ENCODE measurements at places on chromosomes 12 and 14.

DNA sequence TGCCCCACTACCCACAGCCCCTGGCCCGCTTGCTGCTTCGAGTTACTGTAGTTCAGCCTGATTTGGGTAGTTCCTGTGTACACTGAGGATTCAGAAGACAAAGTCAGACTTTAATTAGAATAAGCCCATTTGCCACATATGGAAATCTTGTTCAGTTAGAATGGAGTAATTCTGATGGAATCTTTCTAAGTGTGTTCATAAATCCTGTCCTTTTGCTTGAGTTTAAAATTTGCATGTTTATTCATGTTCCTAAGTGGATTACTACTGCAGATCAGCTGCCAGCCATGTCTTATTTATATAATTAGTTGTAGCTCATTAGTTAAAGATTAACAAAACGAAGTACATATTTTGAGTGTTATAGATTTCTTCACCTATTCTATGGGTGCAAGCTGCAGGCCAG, 504.5 kb downstream of the PCNX1 start:
- peaks cover 32% of the 10 kb centered on the region for H3K4me1 ChIP-seq
- no peak for DNase-seq
- H3K36me3 ChIP-seq, result no peaks in the 10 kb centered on the region

DNA sequence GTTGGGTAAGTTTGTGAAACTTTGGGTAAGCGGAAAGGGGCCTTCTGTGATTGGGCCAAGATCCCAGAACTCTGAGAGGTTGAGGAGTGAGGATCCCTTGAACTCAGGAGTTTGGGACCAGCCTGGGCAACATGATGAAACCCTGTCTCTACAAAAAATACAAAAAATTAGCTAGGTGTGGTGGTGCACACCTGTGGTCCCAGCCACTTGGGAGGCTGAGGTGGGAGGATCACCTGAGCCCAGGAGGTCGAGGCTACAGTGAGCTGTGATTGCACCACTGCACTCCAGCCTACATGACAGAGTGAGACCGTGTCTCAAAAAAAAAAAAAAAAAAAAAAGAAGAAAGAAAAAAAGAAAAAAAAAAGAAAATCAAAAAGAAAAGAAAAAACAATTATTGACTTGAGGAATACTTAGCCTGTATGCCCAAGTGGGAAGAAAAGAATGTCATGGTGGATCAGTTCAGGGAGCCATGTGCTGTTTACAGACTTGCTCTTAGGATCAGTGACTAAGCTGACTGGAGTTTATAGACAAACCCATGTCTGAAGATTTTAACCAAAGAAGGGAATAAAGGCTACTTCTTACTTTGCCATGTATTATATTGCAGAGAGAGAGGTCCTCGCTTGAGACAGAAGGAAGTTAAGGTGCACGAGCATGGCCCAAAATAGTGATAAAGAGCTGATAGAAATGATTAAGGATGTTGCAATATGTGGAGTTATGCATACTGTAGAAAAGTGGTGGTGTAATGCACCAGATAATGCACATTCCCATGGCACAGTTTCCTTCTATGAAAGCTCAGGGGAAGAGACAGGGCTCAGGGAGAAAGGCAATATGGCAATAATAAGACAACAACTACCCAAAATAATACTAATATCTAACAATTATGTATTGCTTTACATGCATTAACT, 881 bp downstream of the HSD17B6 start:
- DNase-seq, result no peak
- H3K36me3 ChIP-seq, result no peaks in the 10 kb centered on the region
- peak overlapping the region; percentile 59 for H3K27ac ChIP-seq
- peak overlapping the region; percentile 32 for H3K4me3 ChIP-seq
- H3K27me3 ChIP-seq, result no peaks in the 10 kb centered on the region
- H3K4me1 ChIP-seq, result peaks cover 14% of the 10 kb centered on the region

- DNase-seq, result no peak
- H3K4me1 ChIP-seq, result no peaks in the 10 kb centered on the region
- H3K36me3 ChIP-seq, result no peaks in the 10 kb centered on the region
- no peak overlapping the region for H3K27ac ChIP-seq
- H3K4me3 ChIP-seq, result no peak overlapping the region
Measured at GRCh38 chr12:51512438-51512837, 78.6 kb upstream of the SCN8A start.

GRCh38 chr14:39233680-39234326, at the start of gene MIA2:
MIA2 (plus strand) TSS chr14:39233915; CDS start chr14:39234115, 200 bp downstream.
- peaks cover 26% of the 10 kb centered on the region for H3K4me1 ChIP-seq
- no peaks in the 10 kb centered on the region for H3K36me3 ChIP-seq
- H3K4me3 ChIP-seq, result no peak within 1 kb of the TSS
- DNase-seq, result no peak
- H3K27me3 ChIP-seq, result no peaks in the 10 kb centered on the region

DNA sequence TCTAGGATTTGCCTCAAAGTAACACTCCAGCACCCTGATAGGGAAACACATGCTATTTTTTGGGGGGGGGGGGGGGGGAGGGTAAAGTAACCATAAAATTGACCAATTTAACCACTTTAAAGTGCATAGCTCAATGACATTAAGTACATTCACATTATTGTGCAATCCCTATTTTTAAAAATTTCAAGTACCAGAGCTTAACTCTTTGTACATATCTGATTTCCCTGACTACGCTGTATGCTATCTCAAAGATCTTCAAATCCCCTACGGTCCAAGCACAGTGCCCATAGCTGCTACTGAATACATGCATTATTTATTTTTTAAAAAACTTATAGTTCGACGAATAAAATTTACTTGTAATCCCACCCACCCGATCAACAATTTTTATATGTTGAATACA, 63.0 kb downstream of the BCL2L14 start:
- DNase-seq, result no peak
- H3K36me3 ChIP-seq, result peaks cover 4% of the 10 kb centered on the region
- H3K4me3 ChIP-seq, result no peak overlapping the region

DNA sequence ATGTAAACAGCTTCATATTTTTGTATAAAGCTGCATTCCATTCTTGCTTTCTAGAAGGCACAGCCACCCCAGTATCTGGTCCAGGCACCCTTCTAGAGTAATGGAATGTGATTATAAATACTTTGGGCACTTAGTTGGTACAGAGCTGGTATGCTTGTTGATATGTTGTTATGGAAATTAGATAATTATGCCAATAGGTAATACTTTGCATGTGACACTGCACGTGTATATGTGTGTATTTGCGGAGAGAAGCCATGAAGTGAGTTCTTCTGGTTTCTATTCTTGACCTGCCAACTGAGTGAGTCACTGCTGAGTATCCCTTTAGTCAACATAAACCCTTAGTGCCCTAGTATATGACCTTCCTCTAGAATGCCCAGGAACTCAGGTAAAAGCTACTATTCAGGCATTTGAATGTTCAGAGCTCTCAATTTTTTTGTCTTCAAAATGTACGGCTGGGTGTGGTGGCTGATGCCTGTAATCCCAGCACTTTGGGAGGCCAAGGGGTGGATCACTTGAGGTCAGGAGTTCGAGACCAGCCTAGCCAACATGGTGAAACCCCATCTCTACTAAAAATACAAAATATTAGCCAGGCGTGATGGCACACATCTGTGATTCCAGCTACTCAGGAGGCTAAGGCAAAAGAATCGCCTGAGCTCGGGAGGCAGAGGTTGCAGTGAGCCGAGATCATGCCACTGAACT, 6.2 kb upstream of the TCP11L2 start:
- H3K4me3 ChIP-seq, result no peak overlapping the region
- H3K27me3 ChIP-seq, result no peaks in the 10 kb centered on the region
- no peak overlapping the region for H3K27ac ChIP-seq
- peaks cover 12% of the 10 kb centered on the region for H3K4me1 ChIP-seq

- no peak overlapping the region for H3K4me3 ChIP-seq
- DNase-seq, result no peak
- H3K4me1 ChIP-seq, result peaks cover 38% of the 10 kb centered on the region
- H3K36me3 ChIP-seq, result peaks cover 93% of the 10 kb centered on the region
- H3K27me3 ChIP-seq, result no peaks in the 10 kb centered on the region
Measured at GRCh38 chr14:104782086-104782807, 13.3 kb downstream of the AKT1 start.

DNA sequence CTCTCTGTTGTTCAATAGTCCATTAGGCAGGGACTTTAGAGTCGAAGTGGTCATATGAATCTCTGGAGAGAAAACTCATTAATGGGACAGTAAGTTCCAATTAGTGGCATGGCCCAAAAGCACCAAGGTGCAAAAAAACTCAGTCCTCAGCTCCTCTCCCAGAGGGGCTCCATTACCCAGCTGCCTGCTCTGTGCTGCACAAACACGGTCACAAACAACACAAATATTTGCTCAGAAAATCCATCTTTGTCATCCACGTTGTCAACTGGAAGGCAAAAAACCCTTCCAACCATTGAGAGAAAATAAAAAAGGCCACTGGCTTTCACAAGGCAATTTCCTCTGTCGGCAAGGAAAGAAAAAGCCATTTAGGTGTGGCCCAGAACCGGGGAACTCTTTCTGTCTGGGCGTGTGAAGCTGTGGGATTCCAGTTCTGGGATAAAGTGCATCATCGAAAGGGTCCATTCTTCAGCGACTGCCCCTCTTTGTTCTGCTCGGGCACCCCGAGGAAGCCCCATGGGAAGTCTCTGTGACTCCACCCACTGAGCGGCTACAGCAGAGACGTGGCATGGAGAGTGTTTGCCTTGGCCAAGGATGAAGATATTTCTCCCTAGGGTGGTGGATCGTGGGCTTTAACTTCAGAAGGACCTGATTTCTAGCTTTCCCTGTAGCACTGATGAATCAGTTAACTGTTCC, 137.6 kb downstream of the VRK1 start:
- H3K36me3 ChIP-seq, result no peaks in the 10 kb centered on the region
- no peaks in the 10 kb centered on the region for H3K4me1 ChIP-seq
- no peak overlapping the region for H3K27ac ChIP-seq
- no peak overlapping the region for H3K4me3 ChIP-seq
- H3K27me3 ChIP-seq, result no peaks in the 10 kb centered on the region

- H3K4me3 ChIP-seq, result no peak overlapping the region
- H3K4me1 ChIP-seq, result no peaks in the 10 kb centered on the region
- no peak for DNase-seq
- H3K27me3 ChIP-seq, result no peaks in the 10 kb centered on the region
Measured at GRCh38 chr12:113393749-113394148, 9.9 kb downstream of the SDS start.

GRCh38 chr12:120473807-120474615, 4.5 kb upstream of the SRSF9 start:
- no peak for DNase-seq
- H3K36me3 ChIP-seq, result no peaks in the 10 kb centered on the region
- peaks cover 15% of the 10 kb centered on the region for H3K4me1 ChIP-seq
- no peak overlapping the region for H3K4me3 ChIP-seq

- DNase-seq, result no peak
- no peak overlapping the region for H3K27ac ChIP-seq
- H3K27me3 ChIP-seq, result no peaks in the 10 kb centered on the region
Measured at GRCh38 chr14:66641861-66642635, 134.1 kb downstream of the GPHN start.

DNA sequence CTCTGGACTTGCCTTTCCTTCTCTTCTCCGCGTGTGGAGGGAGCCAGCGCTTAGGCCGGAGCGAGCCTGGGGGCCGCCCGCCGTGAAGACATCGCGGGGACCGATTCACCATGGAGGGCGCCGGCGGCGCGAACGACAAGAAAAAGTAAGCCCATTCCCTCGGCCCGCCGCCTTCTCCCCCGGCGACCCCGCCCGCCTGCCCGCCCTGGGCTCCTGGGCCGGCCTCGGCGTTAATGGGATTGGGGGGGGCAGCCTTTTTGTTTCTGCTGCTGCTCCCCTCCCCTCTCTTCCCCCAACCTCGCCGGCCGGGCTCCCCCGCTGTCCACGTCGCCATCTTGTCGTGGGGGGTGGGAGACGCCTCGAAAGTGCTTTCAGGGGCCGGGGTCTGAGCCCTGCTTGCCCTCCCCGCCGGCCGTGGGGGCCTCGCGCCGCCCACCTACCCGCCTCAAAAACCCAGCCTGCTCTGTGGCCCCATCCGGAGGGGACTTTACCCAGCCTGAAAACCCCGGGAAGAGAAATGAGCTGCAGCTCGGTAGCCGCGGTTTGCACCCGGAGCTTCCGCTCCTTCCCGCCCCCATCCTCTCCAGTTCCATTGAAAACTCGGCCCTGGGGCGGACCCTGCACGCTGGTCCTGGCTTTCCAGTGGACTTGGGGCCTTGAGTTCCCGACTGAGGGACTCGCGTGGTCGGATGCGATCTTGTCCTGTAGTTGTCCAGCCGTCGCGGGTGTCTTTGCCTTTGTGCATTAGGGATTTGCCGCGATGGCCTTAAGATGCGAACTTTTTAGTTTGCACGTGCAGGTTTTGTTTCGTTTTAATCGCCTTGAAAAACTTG, 598 bp downstream of the HIF1A start:
- peak overlapping the region; percentile 100 for H3K27ac ChIP-seq
- no peaks in the 10 kb centered on the region for H3K36me3 ChIP-seq
- H3K4me3 ChIP-seq, result peak overlapping the region; percentile 81
- peak; percentile 91 for DNase-seq
- peaks cover 50% of the 10 kb centered on the region for H3K4me1 ChIP-seq
- no peaks in the 10 kb centered on the region for H3K27me3 ChIP-seq

All from spleen (tissue), 13 donors.